ENCODE measurements at places on chromosomes 4 and X.

DNA sequence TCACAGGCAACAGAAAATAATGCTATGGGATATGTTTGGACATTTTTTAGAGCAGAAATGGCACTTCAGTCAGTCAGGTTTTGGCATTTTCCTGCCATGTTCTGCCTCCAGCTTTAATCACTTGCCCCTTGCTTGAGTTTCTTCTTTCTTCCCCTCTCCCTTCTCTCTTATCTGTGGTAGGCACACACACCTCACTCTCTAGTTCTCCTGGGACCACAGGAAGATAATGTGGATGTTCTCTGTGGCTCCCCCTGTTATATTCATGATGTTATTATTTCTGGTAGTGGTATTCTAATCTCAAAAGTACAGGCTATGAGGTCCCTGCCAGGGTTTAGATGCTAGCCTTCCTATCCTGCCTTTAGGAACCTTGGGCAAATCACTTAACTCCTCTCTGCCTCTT lies 5.2 kb downstream of the HADH start:
- DNase-seq = no peak

- no peak for DNase-seq
Observed at GRCh38 chr4:28754376-28754775, 1893.7 kb downstream of the STIM2 start.

GRCh38 chr4:19725130-19725529 lies 526.6 kb upstream of the SLIT2 start:
- DNase-seq = no peak

- no peak for DNase-seq
Observed at GRCh38 chrX:50813843-50814661, at the start of gene SHROOM4. Gene SHROOM4 (minus strand): TSS chrX:50814194. CDS start chrX:50814018, 176 bp downstream.

DNA sequence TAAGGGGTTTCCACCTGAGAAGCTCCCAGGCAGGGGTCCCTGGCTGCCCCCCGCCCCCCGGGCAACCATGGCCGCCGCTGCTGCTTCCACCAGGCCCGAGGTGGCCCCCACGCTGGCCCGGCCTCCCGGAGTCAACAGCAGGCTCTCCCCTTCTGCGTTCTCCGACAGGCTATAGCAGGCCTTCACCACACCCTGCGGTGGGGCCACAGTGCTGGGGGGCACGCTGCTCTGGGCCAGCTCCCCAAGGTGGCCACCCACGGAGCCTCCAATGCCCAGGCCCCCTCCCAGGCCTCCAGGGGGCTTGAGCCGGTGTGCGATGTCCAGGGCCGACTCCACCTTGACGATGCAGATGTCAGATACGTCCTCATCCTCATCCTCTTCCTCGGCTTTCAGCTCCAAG lies 72.5 kb downstream of the UBE2K start:
- no peak for DNase-seq

- no peak for DNase-seq
Observed at GRCh38 chr4:16415751-16416150, 189.5 kb upstream of the TAPT1 start.

- DNase-seq = no peak
Observed at GRCh38 chr4:145308598-145308997, 128.2 kb upstream of the OTUD4 start.

- DNase-seq = no peak
Observed at GRCh38 chr4:151304755-151305154, 20.6 kb downstream of the SH3D19 start.

- no peak for DNase-seq
Observed at GRCh38 chrX:110338935-110339334, 19.7 kb upstream of the RTL9 start.

DNA sequence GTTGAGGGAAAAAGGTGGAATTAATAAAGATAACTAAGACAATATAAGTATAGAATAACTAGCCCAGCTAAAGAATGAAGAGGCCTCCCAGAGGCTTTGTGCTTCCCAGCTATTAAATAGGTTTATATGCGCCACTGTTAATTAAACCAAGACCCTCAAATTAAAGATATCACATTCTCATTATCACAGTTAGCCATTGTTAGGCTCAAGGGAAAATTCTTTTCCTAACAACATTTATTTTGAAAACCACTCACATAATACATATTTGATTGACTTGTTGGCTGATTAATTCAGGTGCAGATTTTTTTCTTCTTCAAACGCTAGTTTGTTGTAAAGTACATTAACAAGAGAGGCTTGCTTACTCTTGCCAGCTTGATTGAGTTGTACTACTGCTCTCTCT lies 216.8 kb upstream of the TRAM1L1 start:
- DNase-seq = no peak

DNA sequence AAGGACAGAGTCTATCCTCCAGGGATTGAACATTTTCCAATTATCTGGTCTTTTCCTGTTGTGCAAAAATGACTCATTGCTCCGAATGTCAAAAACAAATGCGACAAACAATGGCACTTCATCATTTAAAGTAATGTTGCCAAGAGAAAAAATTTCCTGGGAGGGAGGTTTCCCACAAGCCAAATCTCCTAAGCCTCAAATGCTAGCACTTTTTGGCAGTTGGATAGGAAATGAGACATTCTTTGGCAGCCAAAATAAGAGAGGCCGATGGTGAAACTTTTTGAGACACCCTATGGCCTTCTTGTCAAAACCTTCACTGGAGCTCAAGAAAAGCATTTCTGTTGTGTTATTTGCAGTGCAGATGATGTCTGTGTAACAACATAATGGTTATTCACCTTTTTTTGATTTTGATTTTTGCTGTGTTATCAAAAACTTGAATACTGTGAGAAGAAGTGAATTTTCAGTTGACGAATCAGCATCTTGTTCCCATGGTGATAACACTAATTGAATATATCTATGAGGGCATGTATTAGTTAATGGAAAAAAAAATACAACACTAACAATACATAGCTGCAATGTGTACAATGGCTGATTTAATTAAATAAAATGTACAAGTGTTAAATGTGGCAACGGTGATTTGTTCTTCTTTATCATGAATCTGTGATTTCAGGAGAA lies 333.8 kb downstream of the ANK2 start:
- no peak for DNase-seq

GRCh38 chr4:26261405-26261804 lies 59.4 kb upstream of the RBPJ start:
- DNase-seq = no peak

DNA sequence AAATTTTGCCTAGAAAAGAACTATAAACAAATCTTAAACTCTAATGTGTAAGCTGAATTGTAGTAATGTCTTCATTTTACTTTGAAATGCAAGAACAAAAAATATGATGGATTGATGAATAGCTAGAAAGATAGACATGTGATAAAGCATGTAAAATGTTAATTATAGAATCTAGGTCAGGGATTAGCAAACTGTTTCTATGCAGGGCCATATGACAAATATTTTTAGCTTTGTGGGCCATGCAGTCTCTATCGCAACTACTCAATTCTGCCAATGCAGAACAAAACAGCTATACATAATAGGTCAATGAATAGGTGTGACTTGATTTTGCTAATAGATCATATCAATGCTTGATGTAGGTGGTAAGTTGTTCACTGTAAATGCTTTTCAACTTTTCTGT lies 75.3 kb downstream of the TBCK start:
- DNase-seq = no peak

GRCh38 chr4:70473679-70474078 lies 1.7 kb downstream of the MUC7 start:
- DNase-seq = no peak

DNA sequence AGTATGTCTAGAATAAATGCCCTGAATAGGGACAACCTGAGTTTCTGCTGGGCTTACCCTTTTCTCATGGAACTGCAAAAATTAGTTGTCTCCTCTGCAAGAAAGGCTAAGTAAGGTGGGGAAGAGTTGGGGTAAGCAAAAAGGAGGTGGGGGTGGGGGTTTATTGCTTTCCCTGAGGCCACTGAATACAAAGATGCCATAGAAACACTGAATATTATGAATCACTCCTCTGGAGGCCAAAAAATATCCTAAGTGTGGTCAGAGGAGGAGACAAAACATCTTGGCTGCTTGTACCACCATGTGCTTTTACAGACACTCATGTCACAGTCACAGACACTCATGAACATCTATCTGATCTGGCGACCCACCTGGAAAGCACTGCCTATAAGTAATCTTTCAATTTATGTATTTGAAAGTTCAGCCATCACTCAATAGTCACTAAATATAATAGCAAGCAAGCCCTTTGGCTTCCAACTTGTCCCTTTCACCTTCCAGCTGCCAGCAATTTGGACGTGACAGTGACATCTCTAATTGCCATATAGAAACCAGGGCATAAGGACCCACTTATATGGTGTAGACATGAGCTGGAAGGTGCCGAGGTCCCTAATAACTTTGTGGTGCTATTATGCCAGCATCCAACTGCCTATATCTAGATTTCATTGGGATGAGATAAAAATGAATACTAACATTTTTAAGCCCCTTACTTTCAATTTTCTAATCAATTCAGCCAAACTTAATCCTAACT lies 122.7 kb upstream of the CBR4 start:
- no peak for DNase-seq

- DNase-seq = no peak
Observed at GRCh38 chrX:9515489-9515888, 50.6 kb downstream of the TBL1X start.

DNA sequence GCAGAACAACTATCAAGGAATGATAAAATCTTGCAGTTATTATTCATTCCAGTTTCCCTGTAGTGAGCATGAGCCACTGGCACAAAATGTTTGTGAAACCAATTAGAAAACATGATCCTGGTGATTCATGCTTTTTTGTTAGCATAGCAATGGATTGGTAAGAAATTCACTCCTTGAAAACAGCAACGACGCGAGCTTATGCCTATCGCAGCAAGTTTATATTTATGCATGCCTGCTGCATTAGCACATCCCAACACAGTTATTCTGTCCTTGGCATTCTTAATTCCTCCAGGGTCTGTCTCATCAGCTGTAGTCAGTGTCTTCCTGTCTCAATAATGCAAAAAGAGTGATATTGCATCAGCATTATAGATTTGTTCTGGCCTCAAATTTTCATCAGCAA lies 975.9 kb downstream of the STIM2 start:
- no peak for DNase-seq

DNA sequence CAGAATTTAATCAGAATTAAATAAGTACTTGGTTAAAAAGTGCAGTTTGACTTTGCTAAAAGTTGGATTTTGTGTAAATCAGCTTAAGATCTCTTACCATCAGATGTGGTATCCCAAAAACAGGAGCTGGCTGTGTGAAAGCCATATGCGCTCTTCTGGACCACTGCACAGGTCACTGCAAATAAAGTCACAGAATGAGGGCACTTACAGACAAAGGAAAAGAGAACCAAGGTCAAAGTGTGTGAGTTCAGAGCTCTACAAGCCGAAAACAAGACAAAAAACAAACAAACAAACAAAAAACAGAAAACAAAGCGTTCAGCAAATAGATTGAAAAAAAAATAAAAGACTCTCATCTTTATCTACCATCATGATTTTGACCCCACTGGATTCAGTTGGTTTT lies 6.4 kb downstream of the DYNLT3 start:
- DNase-seq = no peak

GRCh38 chrX:53159184-53159583 lies 65.2 kb downstream of the KANTR start:
- no peak for DNase-seq

DNA sequence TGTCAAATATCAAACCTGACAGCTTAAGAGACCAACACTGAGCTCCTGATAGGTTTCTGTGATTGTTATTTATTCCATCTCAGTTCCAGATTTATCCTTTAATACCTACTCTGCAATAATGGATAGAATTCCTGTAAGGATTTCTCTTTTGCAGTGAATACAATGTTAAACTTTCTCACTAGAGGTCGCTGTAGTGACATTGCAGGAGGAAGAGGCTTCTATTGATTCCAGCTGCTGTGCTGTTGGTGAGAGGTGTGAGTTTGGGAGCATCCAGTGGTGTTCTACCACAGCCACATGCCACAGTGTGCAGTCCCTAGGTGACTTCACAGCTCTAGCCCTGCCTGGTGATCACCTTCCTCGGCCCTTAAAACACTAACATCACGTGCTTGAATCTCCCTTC lies 34.6 kb upstream of the DCAF8L2 start:
- DNase-seq = no peak

DNA sequence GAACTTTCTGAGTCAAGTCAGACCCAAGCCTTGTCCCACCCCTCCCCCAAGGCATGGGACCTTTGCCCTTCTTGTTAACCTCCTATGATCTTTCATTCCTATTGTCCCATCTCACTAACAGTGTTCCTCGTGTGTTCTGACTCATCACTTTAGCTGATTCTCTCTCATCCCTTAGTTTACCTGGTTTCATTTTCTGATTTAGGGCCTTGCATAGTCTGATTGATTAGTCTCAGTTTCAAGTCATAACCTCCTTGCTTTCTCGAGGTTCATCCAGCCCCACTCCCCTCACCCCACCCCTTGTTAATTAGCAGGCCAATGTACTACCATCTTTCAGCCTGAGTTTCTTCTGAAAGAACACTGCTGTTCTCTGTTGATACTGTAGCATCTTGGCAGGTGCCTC lies 517.4 kb downstream of the RPA4 start:
- DNase-seq = peak; percentile 63

GRCh38 chr4:138249132-138249531 lies 7.0 kb upstream of the SLC7A11 start:
- DNase-seq = no peak

- no peak for DNase-seq
Observed at GRCh38 chrX:21806691-21807090, 32.7 kb upstream of the MBTPS2 start.

- DNase-seq = no peak
Observed at GRCh38 chr4:177005674-177006230, 213.0 kb upstream of the VEGFC start.

- DNase-seq = no peak
Observed at GRCh38 chr4:181166742-181167399, 1076.3 kb upstream of the TENM3 start.
